Stimulated activated CD8-positive, alpha-beta memory T cell treated with anti-CD3 and anti-CD28 coated beads, Interleukin-2, amount 100 ng/mL, for 1 hour (primary cell): ENCODE measurements at places on chromosomes 12 and 14.

DNA sequence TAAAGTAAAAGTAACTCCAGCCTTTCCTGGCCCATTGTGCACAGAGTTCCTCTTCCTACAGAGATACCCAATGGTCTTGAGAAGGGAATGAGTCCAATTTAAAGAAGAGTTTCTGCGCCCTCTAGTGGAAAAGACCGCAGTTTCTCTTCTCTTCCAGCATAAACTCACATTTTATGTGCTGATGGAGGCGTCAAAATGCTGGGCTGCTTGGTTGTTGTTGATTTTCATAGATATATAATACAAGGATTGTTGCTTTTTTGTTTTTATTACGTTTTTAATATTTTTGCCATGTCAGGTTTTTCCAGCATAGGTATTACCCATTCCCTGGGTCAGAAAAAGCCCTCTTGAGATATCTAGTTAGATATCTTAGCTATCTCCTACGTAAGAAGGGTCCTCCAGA, 356.9 kb upstream of the STXBP6 start:
- DNase-seq: no peak

DNA sequence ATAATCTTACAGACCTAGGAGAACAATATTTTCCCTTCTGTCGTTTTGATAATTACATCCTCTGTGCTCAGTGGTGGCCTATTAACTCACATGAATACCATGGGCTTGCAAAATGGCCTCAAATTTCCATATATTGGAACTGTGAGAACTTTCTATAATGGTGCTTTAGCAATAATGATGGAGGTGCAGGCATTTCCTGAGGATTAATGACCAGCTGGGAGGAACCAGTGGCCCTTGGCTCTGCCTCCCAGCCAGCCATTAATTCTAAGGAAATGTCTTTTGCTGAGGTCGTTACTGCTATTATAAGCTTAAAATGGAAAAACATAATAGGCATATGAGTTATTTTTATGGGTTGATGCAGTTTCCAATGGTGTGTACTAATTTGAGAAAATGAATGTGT, 33.6 kb downstream of the HMGA2 start:
- no peak for DNase-seq

DNA sequence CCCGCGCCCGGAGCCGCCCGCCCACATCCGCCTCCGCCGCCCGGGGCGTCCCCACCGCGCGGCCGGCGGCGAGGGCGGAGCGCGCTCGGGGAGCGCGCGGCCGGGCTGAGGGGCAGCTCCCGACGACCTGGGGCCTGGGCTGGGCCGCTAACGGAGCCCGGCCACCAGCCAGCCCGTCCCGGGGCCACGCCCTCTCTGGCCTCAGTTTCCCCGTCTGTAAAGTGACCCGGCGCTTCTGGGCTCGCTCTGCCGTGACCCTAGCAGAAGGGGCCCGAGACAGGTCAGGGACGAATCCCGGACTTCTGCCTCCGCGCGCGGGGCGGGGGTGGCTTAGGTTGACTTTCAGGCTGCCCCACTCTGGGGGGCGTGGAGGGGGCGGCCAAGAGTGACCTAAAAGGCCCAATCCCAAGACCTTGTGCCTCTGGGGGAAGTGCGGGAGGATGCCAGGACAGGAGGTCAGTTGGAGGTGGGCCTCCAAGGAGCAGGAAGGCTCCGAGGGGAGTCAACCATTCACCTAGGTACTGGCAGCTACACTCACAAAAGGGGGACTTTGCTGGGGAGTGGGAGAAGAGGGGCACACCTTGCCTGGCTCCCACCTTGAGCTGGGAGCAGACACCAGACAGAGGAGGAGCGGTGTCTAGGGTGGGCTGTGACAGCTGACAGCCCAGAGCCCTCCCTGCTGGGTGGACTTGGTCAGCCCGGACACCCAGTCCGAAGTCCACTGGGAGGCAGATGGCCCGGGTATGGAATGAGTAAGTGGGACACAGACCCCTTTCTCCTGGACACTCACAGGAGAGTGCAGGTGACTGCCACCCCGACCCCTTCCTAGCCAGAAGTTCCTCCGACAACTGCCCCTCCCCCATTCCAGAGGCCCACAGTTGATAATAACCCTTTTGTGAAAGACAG, 486 bp upstream of the AKT1 start:
- DNase-seq: peak; percentile 48

GRCh38 chr14:61111209-61111665, 130.2 kb downstream of the SLC38A6 start:
- DNase-seq: no peak

GRCh38 chr14:77088219-77088618, 9.8 kb upstream of the CIPC start:
- no peak for DNase-seq
